HFFc6 (cell line): ENCODE measurements at places on chromosomes 1 and 21. TPM values are rescaled to one million over a fixed set of nuclear protein-coding genes. Genes with fewer than 3 reads are reported as not detected.
A peak's percentile ranks its signal among the peaks of the same experiment; 100 is the strongest.

GRCh38 chr1:244242446-244242845 lies 191.4 kb downstream of the ZBTB18 start:
- no peak for DNase-seq

DNA sequence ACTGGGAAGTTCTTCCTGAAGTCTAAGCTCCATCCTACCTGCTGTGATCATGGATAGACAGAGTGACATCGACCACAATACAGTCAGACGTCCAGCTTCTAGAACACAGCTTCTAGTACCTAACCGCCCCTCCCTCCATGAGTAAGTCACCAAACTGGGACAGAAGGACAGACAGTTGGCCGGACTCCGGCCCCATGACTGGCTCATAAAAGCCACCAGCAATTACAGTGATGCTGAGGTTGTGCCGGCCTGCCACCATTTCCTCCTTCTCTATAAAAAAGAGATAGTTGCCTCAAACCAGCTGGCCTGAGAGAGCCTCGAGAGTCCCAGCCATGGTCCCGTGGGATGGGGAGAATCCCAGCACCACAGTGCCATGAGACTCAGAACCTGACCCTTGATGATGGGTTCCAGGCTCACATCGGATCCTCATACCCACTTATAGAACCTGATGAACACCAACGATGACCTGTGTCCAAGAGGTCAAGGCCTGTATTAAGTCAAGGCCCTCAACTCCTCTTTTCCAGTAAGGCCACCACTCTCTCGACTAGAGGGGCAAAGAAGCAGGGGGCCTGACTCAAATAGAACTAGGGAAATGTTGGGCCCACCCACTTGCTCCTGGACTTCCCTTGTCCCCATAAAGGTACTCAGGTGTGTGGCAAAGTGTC lies 3.4 kb downstream of the MEF2D start:
- DNase-seq: peak; percentile 67

DNA sequence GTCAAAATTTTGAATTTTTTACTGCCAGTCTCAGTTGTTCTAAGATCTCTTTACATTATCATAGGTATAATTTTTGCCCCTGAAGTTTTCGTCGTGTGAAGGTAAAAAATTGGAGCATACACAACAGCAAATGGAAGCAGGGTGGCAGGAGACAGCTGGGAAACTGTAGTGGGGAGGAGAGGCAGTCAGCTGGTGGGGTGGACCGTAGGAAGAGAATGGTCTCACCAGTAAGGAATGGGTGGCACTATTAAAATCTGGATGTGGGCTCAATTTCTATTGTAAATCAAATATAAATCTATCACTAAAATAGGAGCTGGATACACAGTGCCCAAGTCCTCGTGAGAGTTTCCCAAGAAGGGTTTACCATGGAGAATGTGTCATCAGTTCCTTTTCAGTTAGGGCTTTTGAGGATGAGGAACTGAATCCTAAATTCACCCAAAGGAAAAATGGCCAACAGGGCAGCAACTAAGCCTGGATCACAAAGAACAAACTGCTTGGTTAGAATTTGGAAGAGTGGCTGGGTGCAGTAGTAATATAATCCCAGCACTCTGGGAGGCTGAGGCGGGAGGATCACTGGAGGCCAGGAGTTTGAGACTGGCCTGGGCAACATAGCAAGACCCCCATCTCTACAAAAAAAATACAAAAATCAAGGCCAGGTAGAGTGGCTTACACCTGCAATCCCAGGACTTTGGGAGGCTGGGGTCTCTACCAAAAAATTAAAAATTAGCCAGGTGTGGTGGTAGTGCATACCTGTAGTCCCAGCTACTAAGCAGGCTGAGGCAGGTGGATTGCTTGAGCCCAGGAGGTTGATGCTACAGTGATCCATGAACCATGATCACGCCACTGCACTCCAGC lies 10.5 kb upstream of the IRF2BP2 start:
- no peak for DNase-seq

GRCh38 chr1:88581703-88582102 lies 102.4 kb upstream of the PKN2 start:
- DNase-seq: no peak

DNA sequence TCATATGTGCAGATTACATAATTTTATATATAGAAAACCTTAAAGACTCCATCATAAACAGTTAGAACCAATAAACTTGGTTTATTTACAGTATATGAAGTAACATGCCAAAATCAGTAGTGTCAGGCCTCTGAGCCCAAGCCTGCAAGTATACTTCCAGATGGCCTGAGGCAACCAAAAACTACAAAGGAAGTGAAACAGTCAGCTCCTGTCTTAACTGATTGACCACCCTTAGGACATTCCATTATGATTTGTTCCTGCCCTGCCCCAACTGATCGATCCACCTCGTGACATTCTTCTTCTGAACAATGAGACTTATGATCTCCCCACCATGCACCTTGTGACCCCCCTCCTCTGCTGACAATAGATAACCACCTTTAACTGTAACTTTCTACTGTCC lies 630.3 kb downstream of the AMY1C start:
- DNase-seq: no peak

DNA sequence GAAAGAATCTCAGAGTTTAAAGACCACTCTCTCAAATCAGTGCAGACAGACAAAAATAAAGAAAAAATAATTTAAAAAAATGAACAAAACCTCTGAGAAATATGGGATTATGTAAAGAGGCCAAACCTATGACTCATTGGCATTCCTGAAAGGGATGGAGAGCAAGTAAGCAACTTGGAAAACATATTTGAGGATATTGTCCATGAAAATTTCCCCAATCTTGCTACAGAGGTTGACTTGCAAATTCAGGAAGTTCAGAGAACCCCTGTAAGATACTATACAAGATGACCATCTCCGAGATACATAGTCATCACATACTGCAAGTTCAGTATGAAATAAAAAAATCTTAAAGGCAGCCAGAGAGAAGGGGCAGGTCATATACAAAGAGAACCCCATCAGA lies 43.7 kb upstream of the IVNS1ABP start:
- no peak for DNase-seq

- DNase-seq: no peak
Observed at GRCh38 chr1:20339811-20340457, 49.3 kb downstream of the VWA5B1 start.

DNA sequence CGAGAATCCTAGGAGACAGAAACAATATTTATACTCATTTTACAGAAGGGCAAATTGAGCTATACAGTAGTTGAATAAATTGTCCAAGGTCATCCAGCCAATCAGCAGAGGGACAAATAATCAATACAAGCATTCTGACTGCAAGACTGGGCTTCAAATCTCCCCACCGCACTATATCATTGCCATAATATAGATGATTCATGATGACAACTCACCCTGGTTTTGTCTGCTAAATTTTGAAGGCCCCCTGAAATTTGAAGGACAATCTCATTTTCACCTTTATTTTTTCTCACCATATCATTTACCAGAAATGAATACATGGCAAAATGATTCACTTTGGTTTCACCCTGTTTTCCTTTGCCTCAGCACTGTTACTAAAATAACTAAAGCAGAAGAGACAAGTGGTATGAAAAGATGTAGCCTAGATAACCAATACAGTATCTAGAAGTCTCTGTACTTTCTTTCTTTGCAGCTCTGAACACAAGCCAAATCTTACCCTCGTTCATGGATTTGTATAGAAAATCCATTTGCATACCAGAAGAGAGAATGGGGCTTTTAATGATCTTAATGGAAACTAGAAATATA lies 292.5 kb downstream of the TTLL7 start:
- no peak for DNase-seq

GRCh38 chr1:34905098-34905459 lies 24.4 kb downstream of the DLGAP3 start:
- no peak for DNase-seq

- DNase-seq: no peak
Observed at GRCh38 chr1:74522148-74522547, 9.7 kb upstream of the LRRC53 start.

DNA sequence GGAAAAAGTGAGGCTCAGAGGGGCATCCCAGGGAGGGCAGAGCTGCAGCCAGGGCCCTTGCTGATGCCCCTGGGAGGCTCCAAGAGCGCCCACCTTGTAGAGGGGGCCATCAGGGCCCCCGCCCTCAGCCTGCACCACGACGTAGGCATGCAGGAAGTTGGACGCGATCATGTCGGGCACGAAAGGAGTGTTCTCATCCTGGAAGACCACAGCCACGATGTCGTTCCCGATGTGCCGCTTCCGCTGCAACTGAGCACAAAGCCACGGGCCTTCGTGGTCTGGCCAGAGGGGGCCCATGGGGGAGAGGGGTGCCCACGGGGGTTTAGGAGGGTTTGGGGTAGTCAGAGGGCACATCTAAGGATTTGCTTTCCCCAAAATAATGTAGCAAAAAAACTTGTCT lies 59.1 kb downstream of the RAP1GAP start:
- no peak for DNase-seq

GRCh38 chr1:44318097-44319088 lies 36.7 kb downstream of the ERI3 start:
- peak; percentile 21 for DNase-seq

- peak; percentile 55 for DNase-seq
Observed at GRCh38 chr21:27631471-27631870, 664.6 kb upstream of the ADAMTS5 start.

DNA sequence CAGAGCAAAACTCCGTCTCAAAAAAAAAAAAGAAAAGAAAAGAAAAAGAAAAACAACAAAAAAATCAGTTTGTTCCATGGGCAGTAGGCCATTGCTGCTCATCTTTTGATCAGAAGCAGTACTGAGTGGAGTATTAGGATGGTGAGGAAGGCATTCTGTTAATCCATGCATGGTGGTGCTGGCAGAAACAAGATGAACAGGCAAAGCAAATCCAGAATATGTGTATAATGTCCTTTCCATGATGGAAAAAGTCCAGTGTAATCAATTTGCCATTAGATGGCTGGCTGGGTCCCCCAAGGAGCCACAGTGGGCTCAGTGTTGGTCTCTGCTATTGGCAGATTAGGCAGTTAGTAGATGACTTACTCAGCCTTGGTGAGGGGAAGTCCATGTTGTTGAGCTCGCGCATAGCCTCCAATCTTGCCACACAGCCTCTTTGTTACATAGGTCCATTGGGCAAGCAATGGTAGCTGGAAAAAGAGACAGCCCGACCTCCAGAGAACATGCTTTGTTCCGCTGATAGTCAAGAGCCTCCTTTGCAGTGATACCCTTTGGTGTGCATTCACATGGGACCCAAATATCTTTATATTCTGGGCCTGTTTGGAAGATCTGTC lies 23.3 kb downstream of the H3-3A start:
- no peak for DNase-seq

DNA sequence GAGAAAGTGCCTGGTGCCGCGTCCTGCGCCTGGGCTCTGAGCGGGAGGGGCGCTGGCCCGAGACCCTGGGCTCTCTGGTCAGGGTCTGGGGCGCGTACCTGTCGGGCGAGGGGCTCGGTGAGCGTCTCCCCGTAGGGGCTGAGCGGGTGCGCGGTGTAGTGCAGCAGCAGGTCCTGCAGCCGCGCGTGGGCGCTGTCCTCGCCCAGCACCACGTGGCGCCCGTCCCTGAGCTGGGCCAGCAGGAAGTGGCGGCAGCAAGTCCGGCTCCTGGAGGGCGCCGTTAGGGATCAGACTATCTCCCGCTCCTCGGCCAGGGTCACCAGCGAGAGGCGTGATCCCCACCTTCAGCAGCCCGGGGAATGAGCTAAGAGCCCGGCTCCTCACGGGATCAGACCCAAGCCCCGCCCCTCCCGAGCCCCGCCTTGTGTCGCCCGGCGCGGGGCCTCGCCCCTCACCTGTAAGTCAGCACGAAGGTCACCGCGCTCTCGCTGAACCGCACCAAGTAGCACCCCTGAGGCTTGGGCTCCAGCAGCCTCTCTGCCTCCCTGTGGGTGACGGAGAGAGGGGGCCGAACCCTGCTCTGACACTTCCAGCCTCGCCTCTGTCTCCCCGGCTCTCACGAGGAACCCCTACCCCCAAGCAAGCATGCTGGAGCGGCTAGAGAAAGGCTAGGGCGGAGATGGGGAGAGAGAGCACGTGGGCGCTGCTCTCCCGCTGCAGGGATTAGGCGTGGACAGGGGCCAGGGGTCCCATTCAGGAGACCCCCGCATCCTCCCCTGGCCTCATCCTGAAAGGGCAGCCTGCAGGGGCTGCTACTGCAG lies 2.7 kb downstream of the SH2D2A start:
- no peak for DNase-seq

GRCh38 chr1:6351480-6352137 lies 42.0 kb downstream of the ACOT7 start:
- no peak for DNase-seq

GRCh38 chr1:11654137-11654938 lies at the start of the genes FBXO2 and FBXO44:
Gene FBXO2 (minus strand): TSS chr1:11654429. CDS start chr1:11654340, 89 bp downstream.
Gene FBXO44 (plus strand): TSS chr1:11654877. CDS start chr1:11655836, 959 bp downstream.
- no peak for DNase-seq

GRCh38 chr1:10756842-10757241 lies 39.6 kb downstream of the CASZ1 start:
- DNase-seq: no peak

DNA sequence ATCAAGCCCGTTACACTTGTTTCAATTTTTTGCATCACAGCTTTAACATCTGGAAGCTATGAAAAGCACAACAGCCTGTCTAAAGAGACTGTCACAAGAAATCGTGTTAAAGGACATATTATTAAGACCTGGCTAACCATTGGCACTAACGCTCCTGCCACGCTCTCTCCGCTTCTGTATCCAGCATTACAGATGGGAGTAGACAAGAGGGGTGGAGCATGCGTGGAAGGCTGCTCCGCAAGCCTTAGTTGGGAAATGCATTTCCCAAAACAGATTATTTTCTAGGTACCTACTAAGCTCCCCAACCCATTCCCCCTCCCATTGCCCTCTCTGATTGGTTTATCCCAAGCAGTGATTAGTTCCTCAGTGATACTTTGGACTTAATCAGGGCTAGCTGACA lies 72.4 kb downstream of the NTNG1 start:
- DNase-seq: no peak

DNA sequence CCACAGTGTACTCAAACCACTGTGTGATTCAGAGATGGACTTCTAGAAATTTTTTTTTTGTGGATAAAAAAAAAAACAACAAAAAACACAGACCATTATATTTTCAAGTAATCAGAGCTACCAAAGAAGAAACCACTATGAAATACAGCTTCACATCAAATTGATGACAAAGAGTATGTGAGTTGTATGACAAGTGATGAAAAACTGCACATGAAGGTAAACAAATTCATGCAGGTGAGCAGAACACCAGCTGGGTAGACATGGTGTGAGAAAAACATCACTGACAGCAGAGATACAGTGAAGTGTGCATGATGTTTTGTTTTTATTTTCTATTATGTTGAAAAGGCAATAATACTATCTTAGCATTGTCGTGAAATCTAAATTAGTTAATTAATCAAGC lies 8.0 kb upstream of the PTPRC start:
- DNase-seq: no peak

DNA sequence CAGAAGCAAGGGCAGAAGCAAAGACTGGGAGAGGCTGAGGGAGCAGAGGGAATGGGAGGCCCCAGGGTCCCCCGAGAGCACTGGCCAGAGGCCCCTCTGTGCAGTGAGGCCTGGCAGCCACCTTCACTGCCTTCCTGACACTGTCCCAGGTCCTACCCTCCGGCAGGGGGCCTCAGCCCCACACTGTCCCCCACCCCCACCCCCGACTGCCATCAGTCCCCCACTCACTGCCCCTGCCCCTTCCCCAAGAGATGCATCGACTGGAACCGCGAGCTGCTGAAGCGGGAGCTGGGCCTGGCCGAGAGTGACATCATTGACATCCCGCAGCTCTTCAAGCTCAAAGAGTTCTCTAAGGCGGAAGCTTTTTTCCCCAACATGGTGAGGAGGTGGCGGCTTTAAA lies 13.0 kb upstream of the PADI6 start:
- no peak for DNase-seq

GRCh38 chr1:21590126-21590880 lies 78.9 kb downstream of the RAP1GAP start:
- no peak for DNase-seq

Gene YTHDF2
- 88.2 to 95.0 TPM (median 90.1 TPM) in 3 replicates for total RNA-seq

Gene FBXO2
- total RNA-seq: 0.67 to 1.9 TPM (median 1.3 TPM) in 3 replicates

Gene NLRP3
- total RNA-seq: 0.27 to 3.9 TPM (median 0.43 TPM) in 3 replicates

Gene HSPB7
- total RNA-seq: 18.6 to 40.6 TPM (median 20.5 TPM) in 3 replicates

Gene ITGB2
- not detected in 3 replicates for total RNA-seq

Gene PPIH
- 35.4 to 45.6 TPM (median 37.0 TPM) in 3 replicates for total RNA-seq
